ENCODE measurements at places on chromosomes 2 and 18.

DNA sequence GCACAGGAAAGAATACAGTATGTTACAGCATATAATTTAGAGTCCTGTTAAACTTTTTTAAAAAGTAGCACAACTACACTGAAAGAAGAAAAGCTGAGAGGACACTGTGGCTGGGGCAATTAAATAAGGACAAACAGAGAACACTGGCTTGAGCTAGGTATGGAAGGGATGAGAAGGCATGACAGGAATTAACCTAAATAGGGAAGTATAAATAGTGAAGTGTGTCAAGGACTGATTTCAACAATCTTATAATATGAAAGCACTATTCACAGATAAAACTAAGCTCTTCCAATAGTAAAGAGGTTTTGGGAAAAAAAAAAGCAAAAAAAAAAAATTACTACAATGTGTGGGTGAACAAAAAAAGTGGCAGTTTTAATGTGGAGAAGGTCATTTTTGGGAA, 45.5 kb downstream of the PPP3R1 start:
- no peak for ATAC-seq

DNA sequence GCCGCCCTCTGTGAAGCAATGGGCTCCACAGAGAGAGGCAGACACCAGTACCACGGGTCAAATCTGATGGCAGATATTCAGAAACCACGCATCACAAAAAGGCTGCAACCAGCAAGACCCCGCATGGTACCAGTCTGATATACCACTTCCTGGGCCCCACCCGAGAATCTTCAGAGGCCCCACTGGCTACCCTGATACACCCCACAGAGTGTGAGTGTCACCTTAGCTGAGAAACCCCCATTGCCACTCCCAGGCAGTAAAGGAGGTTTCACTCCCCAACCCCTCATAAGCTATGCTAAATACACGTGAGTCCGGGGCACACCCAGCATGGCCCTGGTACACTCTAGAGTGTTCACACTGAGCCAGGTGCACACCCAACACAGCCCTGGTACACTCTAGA, 160.0 kb downstream of the EIPR1 start:
- ATAC-seq: no peak

DNA sequence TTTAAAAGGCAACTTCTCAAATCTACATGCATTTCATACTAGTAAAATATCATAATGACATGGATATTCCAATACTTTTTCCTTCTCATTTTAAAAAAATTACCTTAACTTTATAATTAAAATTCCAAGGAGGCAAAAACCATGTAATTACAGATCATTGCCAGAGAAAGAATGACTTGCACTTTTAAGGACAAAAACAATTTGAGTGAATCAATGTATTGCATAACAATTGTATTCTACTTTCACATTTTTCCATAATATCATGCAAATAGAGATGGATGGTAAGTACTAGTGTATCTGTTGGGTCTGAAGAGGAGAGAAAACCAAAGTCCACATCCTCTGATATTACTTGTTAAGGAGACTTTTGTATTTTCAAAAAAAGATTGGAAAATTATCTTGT, 89.5 kb upstream of the NCK2 start:
- no peak for ATAC-seq

GRCh38 chr18:79221136-79221535, 151.9 kb downstream of the ATP9B start:
- ATAC-seq: no peak

- ATAC-seq: no peak
Measured at GRCh38 chr2:149826471-149827125, 239.0 kb upstream of the MMADHC start.

- ATAC-seq: peak; percentile 42
Measured at GRCh38 chr2:160570376-160570775, 76.8 kb upstream of the RBMS1 start.

DNA sequence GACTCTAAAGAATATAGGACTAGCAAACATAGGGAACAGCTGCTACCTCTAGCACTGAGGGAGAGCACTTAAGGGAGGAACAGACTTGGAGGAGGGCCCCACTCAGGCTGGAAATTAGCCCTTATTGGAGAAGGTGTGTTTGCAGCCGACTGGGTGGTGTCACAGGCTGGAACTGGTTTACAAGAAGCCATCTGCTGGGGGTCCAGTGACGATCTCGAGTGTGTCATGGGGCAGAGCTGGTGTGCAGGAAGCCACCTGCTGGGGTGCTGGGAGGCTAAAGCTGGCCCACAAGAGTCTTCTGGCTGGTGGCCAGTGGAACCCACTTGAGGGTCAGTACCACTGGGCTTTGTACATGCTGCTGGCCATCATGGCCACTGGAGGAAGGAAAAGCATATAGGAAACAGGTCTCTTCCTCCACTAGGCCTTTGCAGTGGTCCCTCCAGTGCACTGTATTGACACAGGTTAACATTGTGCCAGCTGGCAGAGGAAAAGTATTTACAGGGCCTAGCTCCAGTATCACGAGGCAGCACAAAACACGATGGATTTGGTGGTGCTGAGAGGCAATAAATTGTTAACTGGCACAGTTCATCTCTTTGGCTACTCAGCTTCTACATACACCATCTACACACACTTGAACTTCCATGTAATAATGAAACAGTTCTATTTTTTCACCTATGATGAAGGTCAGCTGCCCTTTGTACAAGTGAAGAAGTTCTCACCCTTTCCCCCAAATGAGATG, 43.6 kb downstream of the MAP3K20 start:
- peak; percentile 33 for ATAC-seq

DNA sequence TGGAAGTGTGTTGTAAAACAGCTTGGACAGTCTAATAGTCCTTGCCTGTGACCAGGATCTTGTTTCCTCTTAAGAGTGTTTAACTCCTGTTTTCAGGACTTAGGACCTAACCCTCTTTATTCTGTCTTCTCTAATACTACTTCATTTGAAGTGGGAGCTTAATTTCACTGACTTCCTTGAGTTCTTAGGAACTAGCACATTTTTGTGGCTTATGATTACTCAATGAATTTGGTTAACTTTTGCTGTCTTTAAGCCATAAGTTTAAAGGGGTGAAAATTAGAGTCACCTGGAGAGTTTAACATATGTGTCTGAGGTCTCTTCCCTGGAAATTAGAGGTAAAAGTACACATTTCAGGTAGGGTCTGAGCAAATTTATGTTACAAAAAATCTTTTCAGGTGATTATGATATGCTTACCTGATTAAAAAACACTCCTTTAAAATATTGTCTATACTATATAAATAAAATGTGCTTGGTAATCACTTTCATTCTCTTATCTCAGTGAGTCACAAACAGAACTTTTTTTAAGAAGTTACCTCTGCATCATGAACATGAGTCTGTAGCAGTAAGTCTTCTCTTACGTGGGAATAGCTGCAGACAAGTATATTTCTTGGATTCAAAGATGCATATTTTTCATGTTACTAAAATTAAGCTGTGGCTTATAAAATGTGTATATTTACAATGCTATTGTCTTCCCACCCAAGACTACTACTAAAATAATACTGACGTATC, 52.7 kb downstream of the ATP9B start:
- ATAC-seq: no peak

DNA sequence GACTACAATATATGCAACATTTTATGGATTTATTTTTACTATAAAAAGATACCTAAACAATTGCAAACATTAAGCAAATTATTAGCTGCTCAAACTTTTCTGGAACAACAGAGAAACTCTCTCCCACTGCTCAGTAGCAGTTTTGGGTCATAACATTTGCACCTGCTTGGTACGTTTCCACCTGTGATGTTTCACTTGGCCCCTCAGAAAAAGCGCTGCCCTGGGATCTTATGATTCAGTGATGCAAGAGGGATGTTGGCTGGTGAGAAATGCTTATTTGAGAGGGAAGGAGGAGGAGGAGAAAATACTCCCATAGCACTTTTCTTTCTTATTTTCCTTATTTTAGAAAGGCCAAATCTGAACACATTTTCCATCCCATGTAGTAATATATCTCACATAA, 9.2 kb downstream of the IRS1 start:
- ATAC-seq: no peak

DNA sequence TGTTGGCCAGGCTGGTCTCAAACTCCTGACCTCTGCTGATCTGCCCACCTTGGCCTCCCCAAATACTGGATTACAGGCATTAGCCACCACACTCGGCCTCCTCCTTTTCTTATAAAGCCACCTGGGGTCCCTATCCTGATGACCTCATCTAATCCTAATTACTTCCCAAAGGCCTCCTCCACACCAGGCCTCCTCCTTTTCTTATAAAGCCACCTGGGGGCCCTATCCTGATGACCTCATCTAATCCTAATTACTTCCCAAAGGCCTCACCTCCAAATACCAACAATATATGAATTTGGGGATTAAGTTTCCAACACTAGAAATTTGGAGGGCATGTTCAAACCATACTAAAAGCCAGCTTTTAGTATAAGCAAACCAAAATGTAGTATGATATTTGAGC, 9.7 kb upstream of the RMC1 start:
- no peak for ATAC-seq

- ATAC-seq: peak; percentile 35
Measured at GRCh38 chr2:172339371-172340010, 87.9 kb upstream of the ITGA6 start.

- no peak for ATAC-seq
Measured at GRCh38 chr2:205372141-205372540, 310.2 kb upstream of the NRP2 start.

GRCh38 chr18:38019292-38019691, 453.7 kb upstream of the CELF4 start:
- ATAC-seq: no peak

DNA sequence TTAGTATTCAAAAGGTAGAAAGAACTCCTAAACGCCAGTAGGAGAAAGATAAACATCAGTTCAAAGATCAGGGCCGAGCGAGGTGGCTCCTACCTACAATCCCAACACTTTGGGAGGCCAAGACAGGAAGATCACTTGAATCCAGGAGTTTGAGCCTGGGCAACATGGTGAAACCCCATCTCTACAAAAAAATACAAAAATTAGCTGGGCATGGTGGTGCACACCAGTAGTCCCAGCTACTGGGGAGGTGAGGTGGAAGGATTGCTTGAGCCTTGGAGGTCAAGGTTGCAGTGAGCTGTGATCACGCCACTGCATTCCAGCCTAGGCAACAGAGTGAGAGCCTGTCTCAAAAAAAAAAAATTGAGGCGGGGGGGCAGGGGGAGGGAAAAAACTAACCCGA, 40.6 kb downstream of the MBOAT2 start:
- no peak for ATAC-seq

- ATAC-seq: no peak
Measured at GRCh38 chr18:944440-944839, 39.8 kb downstream of the ADCYAP1 start.

GRCh38 chr18:23617412-23618014, 31.2 kb upstream of the NPC1 start:
- ATAC-seq: no peak

- no peak for ATAC-seq
Measured at GRCh38 chr2:120554625-120555032, 181.0 kb upstream of the GLI2 start.

DNA sequence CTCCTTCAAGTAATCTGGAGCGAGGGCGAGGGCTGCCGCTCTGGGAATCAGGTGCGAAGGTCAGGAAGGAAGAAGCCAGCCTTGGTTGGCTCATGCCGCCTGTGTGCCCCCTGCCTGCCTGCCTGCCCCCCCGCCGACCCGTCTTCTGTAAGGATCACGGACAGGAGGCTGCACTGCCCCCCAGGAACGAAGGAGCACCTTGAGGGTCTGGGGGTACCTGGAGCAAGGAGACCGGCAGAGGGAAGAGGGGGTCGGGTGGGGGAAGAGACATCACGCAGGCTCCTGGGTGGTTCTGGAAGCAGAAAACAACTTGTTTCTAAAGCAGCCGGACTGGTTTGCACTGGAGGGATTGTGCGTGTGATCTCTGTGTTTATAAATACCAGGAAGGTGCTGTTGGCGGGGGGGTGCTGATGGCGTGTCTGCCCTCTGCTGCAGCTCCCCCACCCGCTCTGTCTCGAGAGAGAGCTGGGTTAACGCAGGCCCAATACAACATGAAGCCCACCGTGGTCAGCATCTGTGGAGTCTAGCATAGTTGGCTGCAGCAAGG, 1.7 kb downstream of the FOSL2 start:
- no peak for ATAC-seq

- peak; percentile 50 for ATAC-seq
Measured at GRCh38 chr2:217269701-217270484, 410.0 kb upstream of the TNP1 start.

DNA sequence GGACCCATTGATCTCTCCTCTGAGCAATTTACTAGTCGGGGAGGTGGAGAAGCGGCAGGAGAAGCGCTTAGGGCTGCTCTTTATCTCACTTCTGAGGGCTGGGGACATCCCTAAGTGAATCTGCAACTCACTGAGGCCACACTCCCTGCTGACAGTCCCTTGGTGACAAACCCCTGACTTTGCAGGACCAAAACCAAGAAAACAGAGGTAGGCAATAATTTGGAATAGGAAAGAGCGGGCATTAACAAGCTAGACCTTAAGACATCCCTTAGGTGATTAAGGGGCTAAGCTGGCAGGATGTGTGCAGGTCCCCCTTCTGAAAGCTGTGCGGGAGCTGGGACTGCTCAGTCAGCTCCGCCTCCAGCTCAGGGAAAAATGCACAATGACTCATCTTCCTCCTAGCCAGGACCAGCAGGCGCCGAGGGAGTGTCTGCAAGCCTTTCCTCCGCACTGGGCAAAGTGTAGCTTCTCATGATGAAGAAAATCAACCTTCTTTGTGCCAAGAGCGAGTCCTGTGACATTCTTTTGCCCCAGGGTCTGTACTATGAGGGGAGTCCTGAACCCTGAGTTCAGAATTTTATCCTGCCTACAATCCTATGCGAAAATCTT, 63.3 kb downstream of the BOD1L2 start:
- ATAC-seq: peak; percentile 99

DNA sequence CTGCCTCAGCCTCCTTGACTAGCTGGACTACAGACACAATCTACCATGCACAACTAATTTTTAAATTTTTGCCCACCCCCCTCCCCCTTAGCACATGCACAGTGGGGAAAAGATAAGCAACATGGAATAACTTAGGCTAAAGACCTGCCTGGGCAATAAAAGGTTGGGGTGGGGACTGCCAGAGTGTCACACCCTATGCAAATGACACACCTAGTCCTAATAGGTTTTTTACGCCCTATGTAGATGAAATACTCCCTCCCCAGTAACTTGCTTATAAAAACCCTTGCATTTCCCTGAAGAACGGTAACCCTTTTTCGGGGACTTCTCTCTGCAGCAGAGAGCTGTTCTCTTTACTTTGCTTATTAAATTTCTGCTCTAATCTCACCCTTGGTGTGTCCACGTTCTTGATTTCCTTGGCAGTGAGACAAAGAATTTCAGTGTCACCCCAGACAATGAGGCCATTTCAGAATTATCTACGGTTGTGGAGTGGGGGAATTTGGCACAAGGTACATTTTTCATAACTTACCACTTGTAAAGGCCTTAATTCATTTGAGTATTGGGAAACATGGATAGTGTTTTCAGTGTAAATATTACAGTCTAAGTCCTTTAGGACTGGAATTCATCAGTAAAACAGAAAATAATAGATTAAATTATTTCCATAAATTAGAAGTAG, 109.2 kb downstream of the NOL4 start:
- no peak for ATAC-seq
